A549 (cell line): ENCODE measurements at places on chromosomes 4 and X.

GRCh38 chr4:159150396-159150795, 47.5 kb downstream of the RAPGEF2 start:
- no peak for DNase-seq

GRCh38 chr4:66016240-66016639, 346.0 kb upstream of the EPHA5 start:
- no peak for DNase-seq

DNA sequence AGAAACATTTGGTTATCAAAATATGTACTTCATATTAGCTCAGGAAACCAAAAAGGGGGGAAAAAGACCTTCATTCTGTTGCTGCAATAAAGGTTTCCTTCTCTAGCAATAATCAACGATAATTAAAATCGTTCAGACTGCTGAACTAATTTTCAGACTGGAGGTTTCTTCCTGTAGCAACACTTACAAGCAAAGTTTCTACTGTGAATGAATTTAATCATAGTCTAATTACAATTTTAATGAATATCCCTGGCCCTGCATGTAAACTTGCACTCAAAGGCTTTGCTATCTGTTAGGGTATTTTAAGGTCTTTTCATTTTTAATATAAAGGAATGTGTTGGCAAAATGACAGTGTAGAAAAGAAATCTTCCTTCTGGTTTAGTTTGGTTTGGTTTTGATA, 265.2 kb downstream of the QDPR start:
- DNase-seq, result no peak

- no peak for DNase-seq
Observed at GRCh38 chr4:1209821-1210220, 37.4 kb upstream of the SPON2 start.

- DNase-seq, result peak; percentile 8
Observed at GRCh38 chr4:38461342-38461741, 202.7 kb upstream of the KLF3 start.

DNA sequence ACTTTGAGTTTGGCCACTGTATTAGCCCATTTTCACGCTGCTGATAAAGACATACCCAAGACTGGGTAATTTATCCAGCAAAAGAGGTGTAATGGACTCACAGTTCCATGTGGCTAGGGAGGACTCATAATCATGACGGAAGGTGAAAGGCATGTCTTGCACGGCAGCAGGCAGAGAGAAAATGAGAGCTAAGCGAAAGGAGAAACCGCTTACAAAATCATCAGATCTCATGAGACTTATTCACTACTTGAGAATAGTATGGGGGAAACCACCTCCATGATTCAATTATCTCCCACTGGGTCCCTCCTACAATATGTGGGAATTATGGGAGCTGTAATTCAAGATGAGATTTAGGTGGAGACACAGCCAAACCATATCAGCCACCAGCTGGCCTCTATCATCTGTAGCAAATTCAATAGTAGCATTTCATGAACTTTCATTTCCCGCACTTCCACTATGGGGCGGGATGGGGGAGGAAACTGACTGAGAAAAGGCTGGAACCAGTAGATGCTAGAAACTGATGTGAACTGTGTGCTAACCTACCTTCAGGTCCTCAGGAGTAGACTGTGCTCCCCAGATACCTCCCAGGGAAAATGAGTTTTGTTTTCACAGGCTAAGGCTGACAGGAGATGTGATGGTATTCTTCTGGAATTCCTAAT, 35.3 kb upstream of the LGI2 start:
- no peak for DNase-seq

- no peak for DNase-seq
Observed at GRCh38 chr4:68451246-68452211, 4.3 kb downstream of the TMPRSS11E start.

GRCh38 chr4:93480452-93480851, 348.1 kb upstream of the ATOH1 start:
- DNase-seq, result no peak

DNA sequence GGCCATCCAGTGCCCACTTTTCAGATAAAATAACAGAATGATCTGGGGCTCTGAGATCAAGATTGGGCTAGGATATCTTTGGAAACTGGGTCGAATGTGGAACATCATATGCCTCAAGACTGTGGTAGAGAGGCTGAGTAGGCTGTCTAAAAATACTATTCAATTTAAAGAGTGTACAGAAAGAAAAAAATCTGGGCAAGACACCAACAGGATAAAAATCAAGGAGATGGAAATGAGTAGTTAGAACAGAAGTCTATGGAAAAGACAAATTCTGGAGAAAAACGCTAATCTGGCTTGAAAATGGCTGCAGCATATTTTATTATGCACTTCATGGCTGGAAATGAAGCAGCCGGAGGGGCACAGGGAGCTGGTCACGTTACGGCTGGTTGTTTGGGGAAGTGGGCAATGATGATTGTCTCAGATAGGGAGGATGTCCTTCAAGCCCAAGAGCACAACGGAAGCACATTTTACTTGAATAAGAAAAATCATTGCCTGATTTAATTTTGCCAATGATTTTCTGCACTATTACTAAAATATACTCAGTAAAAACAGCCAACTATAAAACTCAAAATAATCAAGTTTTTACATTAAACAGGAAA, 27.1 kb upstream of the MAPK10 start:
- no peak for DNase-seq

DNA sequence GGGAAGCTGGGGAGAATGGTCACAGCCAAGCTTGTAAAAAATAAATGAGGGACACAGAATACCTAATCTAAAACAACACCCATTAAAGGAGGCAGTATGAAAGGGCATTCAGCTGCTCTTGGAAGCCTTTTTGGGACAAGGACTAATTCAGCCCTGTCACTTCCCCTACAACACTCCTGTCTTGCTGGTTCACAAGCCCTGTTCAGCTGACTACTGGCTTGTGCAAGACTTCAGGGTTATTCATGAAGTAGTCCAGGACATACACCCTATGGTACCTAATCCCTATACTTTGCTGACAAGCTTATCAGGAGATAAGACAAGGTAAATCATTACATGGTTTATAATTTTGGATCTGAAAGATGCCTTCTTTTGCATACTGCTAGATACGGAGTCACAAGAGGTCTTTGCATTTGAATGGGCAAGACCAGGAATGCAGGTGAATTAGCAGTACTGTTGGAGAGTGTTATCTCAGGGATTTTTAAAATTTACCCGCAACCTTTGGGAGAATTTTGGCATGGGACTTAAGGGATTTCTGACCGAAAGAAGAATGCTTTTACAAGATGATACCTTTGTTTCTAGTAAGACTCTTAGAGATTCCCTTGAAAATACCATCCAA, 103.2 kb upstream of the LANCL3 start:
- no peak for DNase-seq

DNA sequence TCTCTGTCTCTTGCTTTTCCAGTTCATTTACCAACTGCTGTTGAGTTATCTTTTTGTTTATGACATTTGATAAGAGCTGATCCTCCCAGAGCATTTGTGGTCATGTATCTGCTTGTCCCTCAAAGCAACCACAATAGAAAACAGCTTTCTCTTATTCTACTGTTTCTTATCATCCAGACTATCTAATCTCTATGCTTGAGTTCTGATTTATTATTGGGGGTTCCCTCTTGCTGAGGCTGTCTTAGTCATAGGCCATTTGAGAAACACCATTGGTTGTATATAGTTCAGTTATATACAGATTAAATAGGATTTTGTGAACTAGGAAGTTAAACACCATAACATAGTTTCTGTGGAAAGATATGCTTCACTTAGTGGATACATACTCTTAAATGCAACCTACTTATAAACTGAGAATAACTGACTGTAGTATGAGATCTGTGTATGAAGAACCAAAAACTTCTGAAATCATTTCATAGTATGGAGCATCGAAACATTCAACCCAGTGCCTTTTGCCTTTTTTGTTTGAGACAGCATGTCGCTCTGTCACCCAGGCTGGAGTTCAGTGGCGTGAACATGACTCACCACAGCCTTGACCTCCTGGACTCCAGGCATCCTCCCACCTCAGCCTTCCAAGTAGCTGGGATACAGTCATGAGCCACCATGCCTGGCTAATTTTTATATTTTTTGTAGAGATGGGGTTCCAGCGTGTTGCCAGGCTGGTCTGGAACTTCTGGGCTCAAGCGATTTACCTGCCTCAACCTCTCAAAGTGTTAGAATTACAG, 75.8 kb downstream of the STIM2 start:
- no peak for DNase-seq

- DNase-seq, result no peak
Observed at GRCh38 chr4:21001490-21001889, 301.2 kb downstream of the PACRGL start.

GRCh38 chr4:82799006-82799881, 648 bp upstream of the SCD5 start:
- no peak for DNase-seq

GRCh38 chr4:33086331-33086925, 2366.3 kb downstream of the PCDH7 start:
- no peak for DNase-seq

DNA sequence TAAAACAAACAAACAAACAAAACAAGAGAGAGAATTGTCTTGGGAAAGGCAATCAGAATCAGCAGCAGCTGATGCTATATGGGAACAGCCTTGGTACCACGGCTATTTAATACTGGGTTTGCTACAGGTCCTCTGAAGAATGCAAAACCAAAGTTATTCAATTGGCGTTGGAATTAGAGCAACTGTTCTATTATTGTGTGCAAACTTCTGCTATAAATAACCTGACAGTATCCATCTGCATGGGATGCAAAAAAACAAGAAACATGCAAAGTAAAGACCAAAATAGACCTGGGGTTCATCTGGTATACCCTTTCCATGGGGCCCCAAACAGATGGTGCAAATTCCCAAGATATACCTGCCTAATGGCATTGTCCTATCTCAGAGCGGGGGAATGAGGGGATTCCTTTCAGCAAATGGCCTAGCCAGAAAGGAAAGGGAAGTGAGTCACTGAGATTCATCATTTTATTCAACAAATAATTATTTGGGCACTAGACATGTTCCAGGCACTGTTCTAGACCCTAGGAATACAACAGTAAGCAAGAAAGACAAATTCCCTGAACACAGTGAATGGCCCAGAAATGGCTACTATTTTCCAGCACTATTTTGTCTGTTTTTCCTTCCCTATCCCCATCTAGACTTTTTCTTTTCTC, 268.9 kb downstream of the FBXW7 start:
- no peak for DNase-seq

DNA sequence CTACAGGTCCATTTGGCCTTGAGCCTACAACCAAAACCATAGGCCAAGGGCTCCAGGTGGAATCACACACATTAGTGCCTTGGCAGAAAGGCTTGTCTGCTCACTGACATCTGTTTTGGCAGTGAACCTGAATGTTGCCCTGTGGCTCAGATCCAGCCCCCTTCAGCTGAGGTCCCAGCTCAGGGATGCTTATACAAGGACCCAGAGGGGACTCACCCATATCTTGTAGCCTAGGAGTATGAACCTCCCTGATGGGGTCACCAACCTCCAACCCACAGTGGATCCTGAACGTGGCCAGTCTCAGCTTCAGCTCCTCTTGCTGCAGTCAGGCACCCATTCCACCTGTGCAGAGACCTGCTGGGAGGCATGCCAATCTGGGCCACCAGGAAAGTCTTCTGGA, 50.8 kb upstream of the HMX1 start:
- DNase-seq, result no peak

DNA sequence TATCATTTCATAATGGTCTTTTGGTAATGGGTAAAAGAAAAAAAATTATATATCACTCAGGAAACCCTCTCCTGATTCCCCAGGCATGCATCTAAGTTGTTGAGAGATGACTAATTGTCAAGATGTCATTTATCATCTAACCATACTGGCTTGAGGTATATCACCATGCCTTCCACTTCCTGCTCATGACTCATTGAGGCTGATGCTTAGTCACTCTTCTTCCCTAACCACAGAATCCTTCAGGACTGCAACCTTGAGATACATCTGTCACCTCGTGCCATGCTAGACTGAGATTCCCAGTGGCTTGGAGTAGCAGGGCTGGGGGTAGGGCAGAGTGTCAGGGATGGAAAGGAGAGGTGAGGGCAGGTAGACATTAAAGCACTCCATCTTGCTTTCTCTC, 782.5 kb upstream of the INTU start:
- peak; percentile 85 for DNase-seq

DNA sequence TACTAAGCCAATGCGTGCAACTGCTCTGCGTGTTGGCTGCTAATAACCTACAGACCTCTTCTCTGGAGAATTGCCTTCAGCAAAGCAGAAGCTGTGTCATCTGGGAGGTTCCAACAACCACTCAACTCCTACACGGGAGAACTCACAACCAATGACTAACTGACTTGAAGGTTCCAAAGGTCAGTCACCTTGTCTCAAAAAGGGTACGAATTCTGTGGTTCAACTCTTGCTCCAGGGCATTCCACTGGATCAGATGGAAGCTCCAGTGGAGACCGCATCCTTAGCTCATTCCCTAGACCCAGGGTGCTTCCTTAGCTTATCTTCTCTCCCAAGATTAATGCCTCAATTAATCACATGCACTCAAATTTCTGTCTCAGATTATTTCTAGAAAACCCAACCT, 222.7 kb downstream of the CHIC2 start:
- DNase-seq, result no peak

DNA sequence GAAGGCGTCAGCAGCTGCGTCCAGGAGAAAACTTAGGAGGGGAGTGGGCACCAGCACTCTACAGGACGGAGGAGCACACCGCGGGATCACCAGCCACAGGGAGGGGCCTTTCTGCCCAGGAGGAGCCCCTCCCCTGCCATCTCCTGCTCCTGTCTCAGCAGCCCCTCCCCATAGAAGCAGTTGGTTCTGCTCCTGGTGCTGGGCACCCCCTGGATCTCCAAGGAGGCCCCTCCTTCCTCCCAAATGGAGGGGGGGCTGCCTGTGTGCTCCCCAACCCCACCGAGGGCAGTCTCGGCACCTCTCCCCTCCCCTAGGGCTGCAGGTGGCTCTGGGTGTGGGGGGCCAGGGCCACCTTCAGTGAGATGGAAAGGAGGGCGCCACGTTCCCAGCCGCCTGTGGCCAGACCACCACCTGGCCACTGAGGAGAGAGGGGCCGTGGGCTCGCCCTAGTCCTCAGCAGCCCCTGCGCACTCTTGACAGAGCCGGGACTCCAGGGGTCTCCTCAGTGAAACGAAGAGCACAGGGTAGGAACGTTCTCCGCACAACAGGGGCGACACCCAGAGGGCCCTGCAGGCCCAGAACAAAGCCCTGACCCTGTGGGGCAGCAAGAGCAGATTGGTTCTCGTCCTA, 37.8 kb downstream of the CPLX1 start:
- no peak for DNase-seq

GRCh38 chr4:113977526-113977855, 2.0 kb downstream of the ARSJ start:
- DNase-seq, result no peak

GRCh38 chr4:114383721-114384120, 214.9 kb upstream of the UGT8 start:
- DNase-seq, result no peak

- no peak for DNase-seq
Observed at GRCh38 chr4:98508829-98509598, 149.4 kb downstream of the TSPAN5 start.

- DNase-seq, result no peak
Observed at GRCh38 chrX:10395643-10396042, 224.7 kb downstream of the MID1 start.

- no peak for DNase-seq
Observed at GRCh38 chr4:57168982-57169381, 58.8 kb upstream of the IGFBP7 start.
